ENCODE measurements at places on chromosomes 4 and X.

DNA sequence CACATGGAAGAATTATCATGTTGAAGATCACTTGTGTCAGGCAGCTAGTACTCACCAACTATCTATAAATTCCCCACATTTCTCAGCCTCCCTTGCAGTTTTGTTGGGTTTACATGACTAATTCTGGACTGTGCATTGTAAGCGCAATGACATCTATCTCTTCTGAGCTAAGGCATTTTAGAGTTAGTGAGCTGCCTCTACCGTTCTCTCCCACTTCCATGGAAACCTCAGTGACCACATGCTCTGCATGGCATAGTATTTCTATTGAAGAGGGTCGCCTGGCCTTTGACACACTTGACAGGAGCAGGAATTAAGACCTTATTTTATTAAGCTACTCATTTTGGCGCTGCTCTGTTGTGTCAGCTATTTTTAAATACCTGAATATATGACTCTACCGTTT is 67.5 kb upstream of the NPY2R start:
- no peak for DNase-seq

GRCh38 chrX:137432609-137433008 is 133.3 kb upstream of the ZIC3 start:
- DNase-seq, result no peak

DNA sequence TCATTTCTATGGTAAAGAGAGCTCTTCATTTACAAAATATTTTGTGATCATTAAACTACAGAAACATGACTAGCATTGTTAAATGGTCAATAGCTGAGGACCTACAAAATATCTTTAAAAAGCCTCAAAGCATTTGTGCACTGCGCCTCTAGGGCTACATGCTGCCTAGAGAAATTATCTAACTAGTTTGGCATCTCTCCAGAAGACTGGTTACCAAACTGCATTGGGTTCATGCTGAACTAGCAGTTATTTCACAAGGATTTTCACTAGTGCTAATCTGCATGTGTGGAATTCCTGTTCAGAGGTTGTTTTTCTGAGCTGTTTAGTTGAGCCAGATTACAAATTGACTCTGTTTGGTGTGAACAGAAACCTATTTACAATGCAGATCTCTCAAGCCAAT is 58.5 kb upstream of the PITX2 start:
- DNase-seq, result no peak

- DNase-seq, result no peak
Observed at GRCh38 chrX:86714441-86714840, 566.2 kb downstream of the DACH2 start.

DNA sequence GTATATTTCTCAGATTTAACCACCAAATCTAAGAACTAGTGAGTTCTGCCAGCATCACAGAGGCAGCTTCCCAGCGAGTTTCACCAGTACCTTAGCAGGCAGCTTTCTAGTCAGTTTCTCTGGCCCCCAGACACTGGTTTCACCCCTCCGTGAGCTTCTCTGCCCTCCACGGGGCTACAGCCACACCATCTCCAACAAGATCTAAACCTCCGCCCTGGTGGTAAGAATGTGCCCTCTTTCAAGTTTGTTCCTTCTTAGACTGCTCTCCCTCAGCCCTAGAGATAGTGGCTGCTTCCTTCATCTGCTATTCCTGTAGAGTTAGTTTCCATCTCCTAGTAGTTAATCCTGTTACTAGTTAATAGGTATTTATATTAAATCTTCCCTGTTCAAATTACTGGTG is 60.5 kb upstream of the TAB3 start:
- no peak for DNase-seq

GRCh38 chr4:133156556-133156955 is 7.5 kb downstream of the PCDH10 start:
- no peak for DNase-seq

DNA sequence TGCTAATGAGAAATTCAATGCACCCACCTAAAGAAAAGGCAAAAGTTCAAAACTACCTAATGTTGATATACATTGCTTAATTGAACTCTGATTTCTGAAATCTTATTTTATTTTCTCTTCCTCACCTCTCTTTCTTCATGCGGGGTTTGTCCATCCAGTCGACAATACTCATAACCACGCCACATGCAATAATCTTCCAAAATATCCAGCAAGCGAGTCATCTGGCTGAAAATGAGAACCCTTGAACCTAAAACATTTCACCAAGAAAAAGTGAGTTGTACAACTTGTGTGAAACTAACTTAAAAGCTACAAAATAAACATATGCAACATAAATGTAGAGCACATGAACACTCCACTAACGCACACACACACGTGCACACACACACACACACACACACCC is 26.7 kb downstream of the SMARCA1 start:
- DNase-seq, result no peak

GRCh38 chr4:30103455-30103854 is 616.7 kb upstream of the PCDH7 start:
- no peak for DNase-seq

- no peak for DNase-seq
Observed at GRCh38 chrX:69162361-69162865, 2.8 kb downstream of the PJA1 start.

DNA sequence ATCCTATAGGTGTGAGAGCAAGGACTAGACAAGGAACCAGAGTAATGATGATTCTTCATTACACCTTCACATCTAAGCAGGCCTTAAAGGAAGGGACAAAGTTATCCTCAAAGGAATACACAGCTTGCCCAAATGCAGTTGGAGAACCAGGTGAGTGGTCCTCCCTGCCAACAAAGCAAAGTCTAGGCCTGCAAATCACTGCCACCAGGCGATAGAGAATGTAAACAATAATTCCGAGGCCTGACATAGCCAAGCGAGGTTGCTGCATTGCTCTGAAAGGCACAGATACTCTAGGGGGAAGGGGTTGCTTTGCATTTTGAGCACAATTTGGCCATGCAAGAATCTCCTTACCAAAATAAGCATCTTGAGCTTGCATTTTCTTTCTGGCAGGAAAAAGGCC is 178.2 kb upstream of the FAT1 start:
- no peak for DNase-seq

- no peak for DNase-seq
Observed at GRCh38 chr4:145496292-145496691, 14.6 kb downstream of the SMAD1 start.

DNA sequence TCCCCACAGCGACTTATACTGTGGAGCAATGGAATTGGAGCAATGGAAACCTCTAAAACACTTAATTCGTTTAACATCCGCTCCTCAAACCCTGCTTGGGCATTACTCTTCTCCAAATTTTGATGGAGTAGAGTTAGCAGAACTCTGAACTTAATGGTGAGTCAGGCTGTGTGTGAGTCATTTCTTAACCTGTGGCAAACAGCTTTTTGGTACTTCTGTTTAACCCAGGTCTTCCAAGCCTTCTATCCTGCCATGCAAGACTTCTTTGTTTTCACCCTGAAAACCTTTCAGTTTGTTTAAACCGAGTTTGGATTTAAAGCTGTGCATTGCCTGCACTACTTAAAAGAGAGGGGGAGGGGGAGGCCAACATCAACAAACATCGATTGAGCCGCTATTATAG is 3.6 kb upstream of the AMOT start:
- DNase-seq, result no peak

- DNase-seq, result no peak
Observed at GRCh38 chr4:53967986-53968385, 96.4 kb downstream of the CHIC2 start.

DNA sequence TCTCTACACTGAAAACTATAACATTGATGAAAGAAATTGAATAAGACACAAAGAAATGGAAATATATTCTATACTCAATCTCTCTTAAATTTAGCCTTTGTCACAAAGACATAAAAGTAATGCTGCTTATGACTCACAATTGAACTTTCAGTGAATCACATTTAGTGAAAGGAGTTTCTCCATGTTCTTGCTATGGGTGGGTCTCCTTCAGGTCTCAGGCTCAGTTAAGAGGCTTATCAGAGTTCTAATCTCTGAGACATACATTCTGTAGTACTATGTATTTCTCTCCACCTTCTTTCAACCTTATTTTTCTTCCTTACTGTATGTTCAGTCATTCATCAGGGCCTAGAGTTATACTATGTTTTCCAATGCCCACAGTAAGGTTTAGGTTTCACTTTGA is 220.9 kb downstream of the DTHD1 start:
- no peak for DNase-seq

- peak; percentile 34 for DNase-seq
Observed at GRCh38 chr4:113760795-113761619, 531 bp downstream of the CAMK2D start.

- DNase-seq, result no peak
Observed at GRCh38 chrX:5163663-5164062, 1065.0 kb downstream of the NLGN4X start.

DNA sequence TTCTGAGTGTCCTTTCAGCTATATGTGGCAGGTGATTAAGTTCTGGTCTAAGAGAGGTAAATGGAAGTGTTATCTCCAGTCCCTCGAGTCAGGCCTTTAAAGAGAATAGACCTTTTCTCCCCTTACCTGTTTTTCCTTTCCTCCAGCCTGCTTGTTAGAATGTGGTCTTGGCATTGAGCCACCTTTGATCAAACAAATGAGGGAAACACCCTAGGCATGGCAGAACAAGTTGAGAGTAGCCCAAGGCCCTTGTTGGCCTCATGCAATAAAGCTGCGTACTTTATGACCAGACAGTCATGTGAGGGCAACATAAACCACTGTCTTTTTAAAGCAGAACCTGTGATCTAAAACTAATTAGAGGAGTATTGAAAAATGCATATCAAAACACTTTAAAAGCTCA is 13.2 kb upstream of the IL13RA2 start:
- no peak for DNase-seq

DNA sequence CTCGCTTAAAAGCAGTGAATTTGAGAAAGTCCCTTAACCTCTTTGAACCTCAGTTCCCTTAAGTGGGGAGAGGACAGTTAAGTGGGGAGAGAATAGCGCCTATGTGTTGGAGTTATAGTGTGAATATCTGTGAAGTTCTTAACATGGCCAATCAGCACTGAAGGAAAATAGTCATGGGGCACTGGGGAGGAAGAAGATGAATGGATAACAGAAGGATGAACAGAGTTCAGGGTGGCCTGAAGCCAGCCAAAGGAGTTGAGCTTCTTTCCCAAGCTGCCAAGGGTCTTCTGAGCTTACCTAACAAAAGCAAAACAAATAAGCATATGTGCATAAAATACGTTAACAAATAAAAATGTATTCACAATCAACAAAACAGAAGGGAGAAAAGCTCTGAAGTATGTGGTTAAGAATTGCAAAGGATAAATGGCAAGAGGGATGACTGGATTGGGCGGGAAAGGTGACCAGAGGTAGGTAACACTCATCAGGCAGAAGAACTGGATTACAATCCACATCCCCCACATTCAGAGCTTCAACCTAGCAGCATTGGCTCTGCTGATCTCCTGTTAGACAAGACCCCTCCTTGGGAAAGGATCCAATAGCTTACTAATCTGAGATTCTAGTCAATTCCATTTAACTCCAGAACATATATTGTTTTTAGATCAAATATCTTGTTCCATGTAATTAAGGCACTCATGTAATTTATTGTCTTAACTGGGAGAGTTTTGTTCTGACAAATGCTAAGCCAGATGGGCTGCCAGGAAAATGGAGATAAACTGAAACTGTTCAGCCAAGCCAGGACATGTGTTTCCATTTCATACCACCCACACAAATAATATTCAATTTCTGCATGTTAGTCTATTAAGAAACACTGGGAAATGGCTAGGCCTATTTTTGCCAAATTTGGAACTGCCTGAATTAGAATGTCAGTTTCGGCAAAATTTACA is 221.2 kb downstream of the LDB2 start:
- no peak for DNase-seq

DNA sequence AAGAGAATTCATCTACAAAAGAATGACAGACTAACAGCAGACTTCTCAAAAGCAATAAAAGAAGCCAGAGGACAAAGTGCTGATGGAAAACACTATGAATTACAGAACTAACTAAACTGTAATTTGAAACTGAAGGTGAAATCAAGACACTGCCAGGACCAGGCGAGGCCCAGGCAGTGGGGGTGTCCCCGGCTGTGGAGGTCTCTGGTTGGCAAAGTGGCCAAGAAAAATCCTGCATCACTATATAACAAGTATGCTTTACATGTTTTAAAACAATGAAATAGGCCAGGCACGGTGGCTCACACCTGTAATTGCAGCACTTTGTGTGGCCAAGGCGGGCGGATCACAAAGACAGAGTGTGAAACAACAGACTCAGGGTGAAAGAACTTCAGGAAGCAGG is 32.9 kb downstream of the CHM start:
- no peak for DNase-seq

- no peak for DNase-seq
Observed at GRCh38 chrX:104324461-104325212, 69.9 kb upstream of the ESX1 start.

DNA sequence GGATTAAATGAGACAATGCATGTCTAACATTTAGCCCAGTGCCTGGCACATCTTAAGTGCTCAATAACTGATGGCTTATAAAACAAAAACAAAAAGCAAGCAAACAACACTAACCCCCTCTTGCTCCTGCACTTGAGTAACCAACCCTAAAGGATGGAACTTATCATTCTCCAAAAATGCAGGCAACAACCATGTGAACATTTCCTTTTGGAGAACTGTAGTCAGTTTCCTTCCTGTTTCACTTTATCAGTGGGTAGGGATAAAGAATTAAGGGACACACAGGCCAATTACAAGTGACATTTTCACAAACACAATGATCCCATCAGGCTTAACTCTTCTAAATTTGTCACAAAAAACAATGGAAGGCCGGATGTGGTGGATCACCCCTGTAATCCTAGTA is 30.4 kb downstream of the RPS3A start:
- no peak for DNase-seq

DNA sequence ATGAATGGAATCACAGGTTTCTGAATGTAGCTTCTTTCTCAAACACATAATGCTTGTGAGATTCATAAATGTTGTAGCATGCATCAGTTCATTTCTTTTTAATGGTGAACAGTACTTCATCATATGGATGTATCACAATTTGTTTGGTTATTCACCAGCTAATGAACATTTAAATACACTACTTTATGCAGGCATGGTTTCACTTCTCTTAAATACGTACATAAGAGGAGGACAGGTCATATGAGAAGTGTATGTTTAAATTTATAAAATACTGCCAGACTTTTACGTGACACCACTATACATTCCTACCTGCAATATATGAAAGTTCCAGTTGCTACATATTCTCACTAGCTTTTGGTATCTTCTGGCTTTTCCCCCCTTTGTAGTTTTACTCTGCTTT is 65.4 kb downstream of the ANKRD17 start:
- no peak for DNase-seq

- DNase-seq, result no peak
Observed at GRCh38 chrX:18406531-18407266, 18.7 kb upstream of the CDKL5 start.

DNA sequence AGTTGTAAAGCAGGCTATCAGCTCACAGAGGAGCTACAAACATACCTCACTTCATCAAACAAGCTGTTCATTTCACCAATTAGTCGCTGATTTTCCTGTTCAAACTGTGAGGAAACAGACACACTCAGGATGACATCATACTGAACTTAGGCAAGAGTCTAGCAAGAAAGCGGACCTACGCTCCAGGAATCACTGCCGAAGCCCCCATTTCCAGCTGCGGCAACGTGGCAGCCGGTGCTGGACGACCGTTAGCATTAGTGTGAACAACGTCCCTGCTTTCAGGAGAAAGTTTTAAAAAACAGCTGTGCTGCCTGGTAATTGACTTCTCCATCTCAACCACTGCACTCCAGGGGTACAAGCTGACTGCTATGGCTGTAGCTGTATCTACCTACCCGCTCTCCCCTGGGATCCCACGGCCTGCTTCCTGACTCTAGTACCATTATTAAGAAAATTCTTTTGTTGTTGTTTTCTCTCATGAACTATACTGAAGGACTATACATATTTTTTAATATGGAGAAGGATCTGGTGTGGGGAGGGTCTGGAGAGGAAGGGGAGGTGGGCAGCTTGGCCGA is 38.3 kb downstream of the NSG1 start:
- DNase-seq, result no peak

GRCh38 chrX:46757052-46757451 is 1.9 kb downstream of the SLC9A7 start:
- no peak for DNase-seq

All from stimulated activated CD4-positive, alpha-beta T cell treated with anti-CD3 and anti-CD28 coated beads, Interleukin-1b, Interleukin-23, amount 100 ng/mL, for 4 hours (primary cell).